Mesenteric fat pad (tissue), 1 donor: ENCODE measurements at places on chromosomes 1 and 21. TPM values are rescaled to one million over a fixed set of nuclear protein-coding genes. Genes with fewer than 3 reads are reported as not detected.

DNA sequence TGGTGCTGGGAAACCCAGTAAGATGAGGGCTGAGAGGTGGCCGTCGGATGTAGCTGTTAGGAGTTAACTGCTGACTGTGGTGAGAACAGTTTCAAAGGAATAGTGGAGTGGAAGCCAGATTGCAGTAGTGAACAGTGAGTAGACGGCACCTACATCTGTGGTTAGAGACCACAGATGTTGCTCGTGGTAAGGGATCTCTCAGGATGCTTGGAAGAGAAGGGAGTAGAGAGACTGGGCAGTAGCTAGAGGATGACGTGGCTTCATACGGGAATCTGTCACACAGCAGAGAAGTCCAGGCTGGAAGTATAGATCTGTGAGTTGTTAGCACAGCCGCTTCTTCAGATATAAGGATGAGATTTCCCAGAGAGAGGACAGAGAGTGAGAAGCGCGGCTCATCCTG lies 7.8 kb upstream of the ARTN start:
- no peak for DNase-seq

DNA sequence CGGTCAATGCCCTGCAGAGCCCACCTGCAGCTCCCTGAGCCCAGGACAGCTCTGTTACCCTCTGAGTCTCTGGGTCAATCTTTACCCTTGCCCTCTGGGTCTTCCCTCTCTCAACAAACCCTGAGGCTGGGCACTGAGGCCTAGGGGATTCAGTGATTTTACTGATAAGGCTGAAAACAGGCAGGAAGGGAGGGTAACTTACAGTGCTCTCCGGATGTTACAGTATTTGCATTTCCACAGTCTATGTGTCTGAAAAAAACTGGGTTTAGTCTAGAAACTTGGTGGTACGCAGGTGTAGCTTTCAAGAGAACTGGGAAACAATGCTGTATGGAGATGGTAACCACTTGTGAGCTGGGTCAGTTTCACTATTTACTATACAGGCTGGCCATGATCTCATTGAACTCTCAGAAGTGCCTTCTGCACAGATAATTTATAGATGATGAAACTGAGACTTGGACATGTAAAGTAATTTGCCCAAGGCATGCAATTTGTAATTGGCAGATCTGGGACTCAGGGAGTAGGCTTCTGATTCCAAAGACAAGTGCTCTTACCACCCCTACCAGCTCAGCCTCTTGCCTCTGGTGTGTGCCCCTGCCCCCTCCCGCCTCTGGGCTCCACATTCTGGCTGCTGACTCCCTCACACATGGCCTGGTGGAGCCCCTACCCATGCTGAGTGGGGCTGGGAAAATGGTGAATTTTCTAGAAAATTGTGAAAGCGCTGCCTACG lies 48.8 kb downstream of the TENT5C start:
- peak; percentile 24 for DNase-seq

DNA sequence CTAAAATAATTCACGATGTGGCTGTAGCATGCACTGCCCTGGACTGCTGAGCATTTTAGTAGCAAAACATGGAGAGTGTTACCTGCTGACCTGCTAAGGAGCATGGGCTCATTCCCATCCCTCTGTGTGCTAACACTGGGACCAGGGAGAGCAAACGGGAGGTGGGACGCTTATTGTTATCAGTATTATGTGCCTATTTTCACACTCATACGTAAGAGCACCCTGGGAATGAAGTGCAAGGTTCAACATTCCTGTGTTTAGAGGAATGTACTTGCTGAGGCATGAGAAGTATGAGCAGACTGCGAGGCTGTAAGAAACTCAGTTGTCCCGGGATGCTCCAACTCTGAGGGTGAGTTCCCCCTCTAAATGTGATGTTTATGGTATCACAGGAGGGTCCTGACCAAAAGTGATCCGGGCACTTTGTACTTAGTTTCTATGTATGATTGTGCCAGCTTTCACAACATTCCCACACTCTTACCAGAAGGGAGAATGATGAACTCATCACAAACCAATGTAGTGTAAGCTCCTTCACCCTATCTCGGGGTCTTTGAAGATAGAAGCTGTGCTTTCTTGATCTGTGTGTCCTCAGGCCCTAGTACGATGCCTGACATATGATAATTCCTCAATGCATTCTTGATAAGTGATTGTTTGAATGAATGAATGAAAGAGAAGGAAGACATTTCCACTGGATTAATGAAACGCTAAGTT lies 164.8 kb downstream of the KCNJ6 start:
- DNase-seq: no peak

DNA sequence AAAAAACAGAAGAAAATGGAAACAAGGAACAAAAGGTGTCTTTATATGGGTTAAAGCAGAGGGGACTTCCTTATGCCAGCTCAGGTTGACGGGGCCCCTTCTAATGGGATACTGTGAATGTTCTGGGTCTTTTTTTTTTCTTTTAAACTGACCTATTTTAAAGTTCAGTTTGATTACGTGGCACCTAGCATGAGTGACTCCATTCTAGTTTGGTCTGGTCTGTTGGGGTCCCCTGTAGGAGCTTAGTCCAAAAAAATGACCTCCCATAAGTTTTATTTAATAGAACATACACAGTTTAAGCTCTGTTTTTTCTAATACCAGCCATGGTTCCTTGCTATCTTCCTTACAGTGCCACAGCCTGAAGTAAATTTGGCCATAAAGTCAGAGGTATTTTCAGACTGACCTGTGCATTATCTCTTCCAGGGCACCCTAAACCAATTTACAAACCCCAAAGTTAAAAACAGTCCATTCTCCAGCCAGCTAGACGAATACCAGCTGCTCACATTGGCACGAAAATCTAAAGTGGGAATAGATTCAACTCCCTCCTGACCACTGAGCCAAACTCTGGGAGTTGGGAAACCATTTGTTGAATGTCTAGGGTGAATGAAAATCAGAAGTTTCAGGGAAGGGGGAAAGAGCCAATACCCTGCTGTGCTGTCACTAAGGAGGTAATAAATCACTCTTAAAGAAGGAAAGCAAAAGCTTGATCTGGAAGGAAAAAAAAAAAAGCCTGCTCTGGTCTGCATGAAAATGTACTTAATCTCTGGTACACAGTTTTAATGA lies 42.4 kb downstream of the AKNAD1 start:
- no peak for DNase-seq

DNA sequence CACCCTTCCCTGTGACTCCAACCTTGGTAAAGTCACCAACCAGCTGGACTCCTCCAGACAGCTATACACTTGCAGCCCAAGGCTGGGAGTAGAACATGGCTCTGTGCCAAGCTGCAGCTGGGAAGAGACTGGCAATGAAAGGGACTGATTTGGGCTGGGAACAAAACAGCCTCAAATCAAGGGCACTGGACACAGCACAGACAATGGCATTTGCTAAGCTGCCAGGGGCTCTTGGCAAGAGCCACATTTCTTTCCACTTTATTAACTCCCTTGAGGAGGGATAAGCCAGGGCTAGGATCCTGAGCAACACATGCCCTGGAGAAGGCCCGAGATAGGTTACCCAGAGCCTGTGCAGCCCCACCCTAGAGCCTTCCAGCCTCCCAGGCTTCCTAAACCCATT lies 12.0 kb downstream of the SYT11 start:
- DNase-seq: no peak

DNA sequence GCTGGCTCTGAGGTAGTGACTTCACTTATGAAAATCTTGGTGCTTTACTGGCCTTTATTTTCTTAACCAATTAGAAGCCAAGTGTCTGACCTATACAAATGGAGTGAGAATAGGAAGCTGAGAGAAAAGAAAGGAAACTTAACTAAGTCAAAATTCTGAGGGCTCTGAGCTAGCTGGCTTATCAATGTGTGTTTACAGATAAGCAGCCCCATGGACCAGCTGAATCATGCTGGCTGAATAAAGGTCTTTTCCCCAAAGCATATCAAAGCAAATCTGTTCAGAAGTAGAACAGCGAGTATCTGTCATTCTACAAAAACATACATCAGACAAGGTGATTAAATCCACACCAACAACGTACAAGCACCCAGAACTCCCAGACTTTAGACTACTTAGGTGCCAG lies 117.2 kb downstream of the BRINP2 start:
- DNase-seq: no peak

INSRR gene
- total RNA-seq: 0.10 TPM

LIPI gene
- total RNA-seq: not detected

PLCH2 gene
- total RNA-seq: 0.55 TPM
